Kidney (tissue), 22 donors: ENCODE measurements at places on chromosomes 11 and 22. TPM values are rescaled to one million over a fixed set of nuclear protein-coding genes. Genes with fewer than 3 reads are reported as not detected.

The LRRC56 gene
- polyA plus RNA-seq: 1.2 TPM

The NTM gene
- 0.92 TPM for polyA plus RNA-seq

The FAT3 gene
- 0.09 TPM for polyA plus RNA-seq

The LRRC74B gene
- polyA plus RNA-seq: not detected

The SUSD2 gene
- 25.2 TPM for polyA plus RNA-seq

The HORMAD2 gene
- polyA plus RNA-seq: not detected

The KRTAP5-11 gene
- polyA plus RNA-seq: not detected

The SIK2 gene
- 6.4 TPM for polyA plus RNA-seq
